ENCODE measurements at places on chromosomes 7 and 10. TPM values are rescaled to one million over a fixed set of nuclear protein-coding genes. Genes with fewer than 3 reads are reported as not detected.

GRCh38 chr7:105212212-105212611 lies 176.5 kb downstream of the SRPK2 start:
- H3K4me1 ChIP-seq = peaks cover 8% of the 10 kb centered on the region
- H3K4me3 ChIP-seq = no peak overlapping the region
- DNase-seq = no peak

DNA sequence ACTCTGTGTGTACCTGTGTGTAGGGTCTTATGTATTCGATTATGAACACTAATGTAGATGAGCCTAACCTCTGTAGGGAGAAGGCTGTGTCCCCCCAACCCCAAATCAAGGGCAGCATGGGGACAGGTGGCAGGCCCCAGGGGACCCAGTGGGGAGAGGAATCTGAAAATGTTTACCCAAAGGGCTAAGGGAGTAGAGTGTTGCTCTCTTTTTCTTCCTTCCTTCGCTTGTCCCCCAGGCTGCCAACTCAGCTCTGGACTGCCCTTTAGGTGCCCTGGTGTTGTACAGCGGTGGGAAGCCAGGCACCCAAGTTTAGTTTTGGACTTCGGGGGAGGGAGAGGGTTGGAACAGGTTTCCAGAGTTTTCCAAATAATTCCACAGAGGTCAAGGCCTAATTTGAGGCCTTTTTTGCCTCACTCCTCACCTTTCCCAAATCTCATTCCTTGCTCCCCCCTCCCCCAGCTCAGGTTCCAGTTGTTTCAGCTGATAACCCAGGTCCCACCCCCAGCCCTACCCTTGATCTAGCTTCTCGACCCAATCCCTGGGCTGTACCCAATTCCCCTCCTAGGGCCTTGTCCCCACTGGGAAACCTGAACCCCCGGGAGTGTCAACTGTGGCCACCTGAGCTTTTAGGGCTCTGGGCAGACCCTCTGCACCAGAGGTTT lies 9.1 kb upstream of the PAX2 start:
- H3K4me1 ChIP-seq = peaks cover 42% of the 10 kb centered on the region
- no peaks in the 10 kb centered on the region for H3K36me3 ChIP-seq
- no peak for DNase-seq
- peaks cover 81% of the 10 kb centered on the region for H3K27me3 ChIP-seq

DNA sequence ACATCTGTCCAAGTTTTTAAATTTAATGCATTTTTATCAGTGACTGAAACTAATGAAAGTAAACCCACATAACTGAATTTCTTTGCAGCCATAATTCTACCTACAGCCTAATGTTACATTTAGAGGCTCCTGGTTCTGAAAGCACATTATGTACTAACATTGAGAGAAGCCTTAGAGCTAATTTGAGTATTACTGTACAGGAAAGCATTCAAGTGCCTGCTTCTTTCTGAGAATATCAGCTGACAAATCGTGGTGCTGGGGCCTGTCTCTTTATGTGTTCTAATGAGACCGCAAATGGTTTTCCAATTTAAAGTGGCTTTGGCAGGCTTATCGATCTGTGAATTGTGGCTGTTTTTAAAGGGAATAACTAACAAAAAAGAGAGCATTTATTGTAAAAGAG lies 32.3 kb upstream of the DGKB start:
- H3K27ac ChIP-seq = no peak overlapping the region
- H3K4me3 ChIP-seq = no peak overlapping the region
- no peaks in the 10 kb centered on the region for H3K36me3 ChIP-seq
- no peaks in the 10 kb centered on the region for H3K27me3 ChIP-seq
- H3K4me1 ChIP-seq = peaks cover 8% of the 10 kb centered on the region

DNA sequence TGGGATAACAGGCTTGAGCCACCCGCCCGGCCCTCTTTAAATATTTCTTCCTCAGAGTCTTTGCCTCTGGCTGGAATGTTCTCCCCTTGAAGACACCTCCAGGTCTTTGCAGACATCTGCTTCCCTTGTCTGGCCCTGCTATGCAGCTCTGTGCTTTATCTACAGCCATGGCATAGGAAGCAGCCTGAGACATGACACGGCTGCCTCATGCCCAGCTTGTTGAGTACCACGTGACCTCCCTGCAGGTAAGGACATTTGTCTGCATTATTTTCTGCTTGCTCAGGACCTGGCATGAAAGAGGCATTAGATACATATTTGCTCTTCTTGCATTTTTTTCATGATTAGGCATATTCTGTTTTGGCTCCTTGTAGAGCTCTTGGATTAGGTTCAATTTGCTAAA lies 113.8 kb upstream of the KLF6 start:
- no peaks in the 10 kb centered on the region for H3K36me3 ChIP-seq
- no peak overlapping the region for H3K4me3 ChIP-seq
- H3K27ac ChIP-seq = no peak overlapping the region

DNA sequence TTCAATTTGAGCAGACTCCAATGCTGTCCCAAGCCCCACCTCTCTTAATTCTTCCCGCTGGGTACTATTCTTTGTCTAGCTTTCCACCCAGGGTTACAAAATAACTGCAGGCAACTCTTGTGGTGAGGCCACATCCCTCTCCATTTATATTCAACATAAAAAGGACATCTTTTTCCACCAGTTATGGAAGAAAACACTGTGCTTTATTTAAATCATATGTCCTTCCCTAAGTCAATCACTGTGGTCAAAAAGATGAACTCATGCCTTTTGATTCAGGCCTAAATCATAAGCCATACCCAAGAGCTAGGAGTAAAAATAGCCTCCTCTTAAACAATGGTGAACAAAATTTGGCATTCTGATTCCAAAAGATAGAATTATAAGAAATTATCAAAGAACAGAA lies 386.0 kb downstream of the SEMA3D start:
- no peaks in the 10 kb centered on the region for H3K27me3 ChIP-seq
- H3K27ac ChIP-seq = no peak overlapping the region
- DNase-seq = no peak
- no peak overlapping the region for H3K4me3 ChIP-seq

Gene THSD7A
- total RNA-seq = 2.8 TPM

DNA sequence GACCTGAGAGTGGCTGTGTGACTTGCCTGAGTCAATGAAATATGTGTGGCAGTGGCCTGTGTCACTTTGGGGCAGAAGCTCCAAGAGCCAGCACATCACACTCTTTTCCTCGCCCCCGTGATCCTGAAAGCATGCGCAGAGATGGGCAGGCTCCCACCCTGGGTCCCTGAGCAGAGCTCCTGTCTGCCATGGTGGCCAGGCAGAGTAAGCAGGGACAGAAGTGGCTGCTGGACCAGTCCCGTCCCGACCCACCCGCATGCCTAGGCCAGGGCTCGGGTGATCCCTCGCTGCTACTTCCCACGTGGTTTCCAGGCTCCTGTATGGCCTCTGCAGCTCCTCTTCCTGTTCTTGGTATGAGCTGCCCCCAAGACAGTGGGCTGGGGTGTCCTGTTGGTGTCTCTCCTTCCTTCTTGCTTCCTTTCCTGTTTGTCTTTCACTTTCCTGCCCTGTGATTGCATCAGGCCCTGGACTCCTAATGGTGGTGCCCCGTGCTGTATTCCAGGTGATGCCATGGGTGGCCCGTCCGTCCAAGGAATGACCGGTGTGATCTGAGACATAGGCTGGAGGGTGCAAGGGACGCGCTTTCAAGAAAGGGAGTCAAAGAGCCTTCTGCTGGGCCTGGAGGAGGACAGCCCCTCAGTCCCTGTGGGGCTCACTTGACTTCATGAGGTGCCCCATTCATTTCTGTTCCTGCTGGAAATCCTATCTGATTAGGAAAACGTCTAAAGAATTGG lies 71.4 kb upstream of the SHH start:
- DNase-seq = no peak
- no peak overlapping the region for H3K27ac ChIP-seq
- no peaks in the 10 kb centered on the region for H3K27me3 ChIP-seq
- no peaks in the 10 kb centered on the region for H3K36me3 ChIP-seq

Gene FGFR2
- 61.5 TPM for total RNA-seq

- H3K4me3 ChIP-seq = no peak overlapping the region
- no peaks in the 10 kb centered on the region for H3K27me3 ChIP-seq
- H3K36me3 ChIP-seq = no peaks in the 10 kb centered on the region
- H3K4me1 ChIP-seq = no peaks in the 10 kb centered on the region
These were observed 54.5 kb upstream of the TOMM7 start for GRCh38 chr7:22876986-22877729.

- H3K27me3 ChIP-seq = no peaks in the 10 kb centered on the region
- no peak overlapping the region for H3K4me3 ChIP-seq
- no peak overlapping the region for H3K27ac ChIP-seq
- DNase-seq = no peak
- no peaks in the 10 kb centered on the region for H3K36me3 ChIP-seq
These were observed 1026.8 kb downstream of the GATA3 start for GRCh38 chr10:9081253-9081652.

DNA sequence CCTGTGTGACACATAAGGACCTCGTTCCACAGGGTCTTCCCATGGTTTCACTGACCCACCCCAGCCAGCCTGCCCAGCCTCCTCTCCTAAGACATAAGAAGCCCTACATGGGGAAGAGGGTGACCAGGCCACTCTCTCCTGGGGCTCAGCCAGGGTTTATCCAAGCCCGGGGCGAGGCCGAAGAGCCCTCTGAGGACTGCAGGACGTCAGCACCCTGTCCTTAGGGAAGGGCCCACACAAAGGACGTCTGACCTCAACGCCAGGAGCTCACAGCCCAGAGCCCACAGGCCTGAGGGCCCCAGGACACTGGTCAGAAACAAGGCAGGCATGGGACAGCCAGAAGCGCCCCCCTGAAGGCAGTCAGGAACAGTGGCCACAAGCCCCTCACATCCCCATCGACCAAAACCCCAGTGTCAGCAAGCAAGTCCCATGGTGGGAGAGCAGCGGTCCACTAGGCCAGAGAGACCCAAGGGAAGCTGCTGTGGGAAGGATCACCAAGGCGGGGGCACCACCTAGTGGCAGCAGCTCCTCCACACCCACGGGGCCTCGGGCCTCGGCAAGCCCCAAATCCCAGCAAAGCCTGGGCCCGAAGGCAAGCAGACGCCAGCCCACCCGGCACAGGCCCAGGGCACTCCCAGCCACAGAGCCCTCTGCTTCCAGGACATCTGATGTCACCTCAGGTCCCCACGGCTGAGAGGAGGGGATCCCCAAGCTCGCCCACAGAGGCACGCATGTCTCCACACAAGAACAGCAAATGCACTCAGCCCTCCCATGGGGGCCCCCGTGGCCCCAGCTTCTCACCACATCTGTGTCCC lies 23.4 kb downstream of the MAD1L1 start:
- no peaks in the 10 kb centered on the region for H3K27me3 ChIP-seq
- DNase-seq = no peak
- peaks cover 22% of the 10 kb centered on the region for H3K4me1 ChIP-seq
- H3K4me3 ChIP-seq = no peak overlapping the region
- H3K27ac ChIP-seq = no peak overlapping the region

GRCh38 chr7:105188201-105188600 lies 174.2 kb downstream of the KMT2E start:
- no peaks in the 10 kb centered on the region for H3K36me3 ChIP-seq
- H3K27me3 ChIP-seq = no peaks in the 10 kb centered on the region
- H3K27ac ChIP-seq = no peak overlapping the region
- H3K4me3 ChIP-seq = no peak overlapping the region
